ENCODE measurements at places on chromosomes 16 and 17.

GRCh38 chr17:77304051-77304745 lies 163.4 kb downstream of the SEC14L1 start:
- DNase-seq: no peak

GRCh38 chr17:164303-165235 lies 16.9 kb downstream of the DOC2B start:
- DNase-seq: peak; percentile 43

- DNase-seq: no peak
Observed at GRCh38 chr17:58398574-58399266, 18.6 kb downstream of the RNF43 start.

DNA sequence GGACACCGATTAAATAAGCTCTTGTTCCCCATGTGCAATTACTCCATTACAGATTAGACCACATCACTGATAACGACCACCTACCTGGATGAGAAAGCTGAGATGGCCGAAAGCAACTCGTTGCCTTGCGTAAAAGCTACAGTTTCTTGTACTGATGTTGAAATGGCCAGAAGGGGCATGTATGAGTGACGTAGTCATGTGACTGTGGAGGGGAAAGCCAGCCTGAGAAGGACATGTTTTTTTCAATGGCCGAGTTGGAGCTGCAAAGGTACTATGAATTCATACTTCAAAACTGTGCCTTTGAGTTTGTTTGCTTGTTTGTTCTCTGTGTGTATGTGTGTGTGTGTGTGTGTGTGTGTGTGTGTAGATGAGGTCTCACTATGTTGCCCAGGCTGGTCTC lies 17.0 kb upstream of the HYDIN start:
- no peak for DNase-seq

GRCh38 chr17:55090079-55090492 lies 121.5 kb downstream of the STXBP4 start:
- DNase-seq: no peak

- DNase-seq: no peak
Observed at GRCh38 chr16:24906199-24906808, 60.5 kb downstream of the SLC5A11 start.

DNA sequence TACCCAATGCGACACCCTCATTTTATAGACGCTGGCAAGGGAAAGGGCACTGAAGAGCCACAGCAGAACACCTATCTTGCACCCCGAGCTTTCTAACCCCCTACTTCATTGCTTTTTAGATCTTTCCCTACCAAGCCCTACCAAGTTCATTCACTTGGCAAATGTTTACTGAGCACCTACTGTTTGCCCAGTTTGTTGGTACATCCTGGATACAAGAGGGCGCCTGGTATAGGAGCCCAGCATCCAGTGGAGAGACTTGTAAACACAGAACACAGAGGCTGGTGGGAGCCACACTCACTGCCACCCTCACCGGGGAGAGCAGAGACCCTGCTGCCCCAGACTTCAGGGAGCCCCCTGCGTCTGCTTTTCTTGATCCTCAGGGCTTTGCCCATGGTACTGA lies 112.6 kb downstream of the GNAO1 start:
- no peak for DNase-seq

- no peak for DNase-seq
Observed at GRCh38 chr16:72996291-72997062, 51.5 kb downstream of the ZFHX3 start.

GRCh38 chr16:4814542-4815173 lies 12.2 kb upstream of the ROGDI start:
- DNase-seq: no peak

GRCh38 chr16:87228363-87228762 lies 88.8 kb downstream of the C16orf95 start:
- DNase-seq: no peak

GRCh38 chr17:62866471-62866870 lies 58.4 kb upstream of the MARCHF10 start:
- no peak for DNase-seq

GRCh38 chr17:80225230-80225629 lies 5.0 kb downstream of the SLC26A11 start:
- no peak for DNase-seq

DNA sequence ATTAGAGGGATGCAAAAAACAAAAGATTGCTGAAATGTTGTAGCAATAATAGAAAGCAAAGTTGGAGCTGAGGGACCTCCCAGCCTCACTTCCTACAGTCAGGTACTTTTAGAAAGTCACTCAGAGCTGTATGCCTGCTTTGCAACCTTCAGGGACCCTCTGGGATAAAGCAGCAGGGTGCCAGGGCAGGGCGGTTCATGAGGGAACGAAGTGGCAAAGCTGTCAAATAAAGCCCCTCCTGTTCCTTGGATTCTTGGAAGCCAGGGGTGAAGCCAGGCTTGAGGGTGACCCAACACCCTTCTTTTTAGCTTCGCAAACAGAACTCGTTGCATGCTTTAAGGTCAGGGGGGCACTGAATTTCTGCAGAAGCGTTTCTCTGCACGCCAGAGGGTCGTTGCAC lies 767 bp downstream of the ATP2C2 start:
- no peak for DNase-seq

GRCh38 chr17:54013072-54013471 lies 190.3 kb downstream of the KIF2B start:
- no peak for DNase-seq

DNA sequence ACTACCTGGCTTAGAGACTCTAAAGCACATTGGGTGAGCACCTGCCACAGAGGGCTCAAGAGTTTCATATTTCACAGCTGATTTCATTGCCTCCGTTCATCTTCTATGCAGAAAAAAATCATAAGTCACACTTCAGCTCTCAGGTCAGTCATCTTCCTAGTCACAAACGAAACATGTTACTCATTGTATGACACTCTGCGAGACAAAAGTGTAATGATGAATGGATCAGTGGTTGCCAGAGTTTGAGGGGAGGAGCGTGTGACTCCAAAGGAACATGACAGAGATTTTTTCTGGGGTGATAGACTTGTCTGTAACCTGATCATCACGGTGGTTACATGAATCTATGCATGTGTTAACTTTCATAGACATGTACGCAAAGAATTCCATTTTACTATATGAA lies 195.2 kb upstream of the CNTNAP4 start:
- DNase-seq: peak; percentile 39

GRCh38 chr17:82458885-82459424 lies 414 bp downstream of the NARF start:
- DNase-seq: no peak

GRCh38 chr16:20949660-20950059 lies 49.1 kb downstream of the LYRM1 start:
- no peak for DNase-seq

GRCh38 chr16:63682844-63683243 lies 1439.0 kb downstream of the CDH11 start:
- DNase-seq: no peak

DNA sequence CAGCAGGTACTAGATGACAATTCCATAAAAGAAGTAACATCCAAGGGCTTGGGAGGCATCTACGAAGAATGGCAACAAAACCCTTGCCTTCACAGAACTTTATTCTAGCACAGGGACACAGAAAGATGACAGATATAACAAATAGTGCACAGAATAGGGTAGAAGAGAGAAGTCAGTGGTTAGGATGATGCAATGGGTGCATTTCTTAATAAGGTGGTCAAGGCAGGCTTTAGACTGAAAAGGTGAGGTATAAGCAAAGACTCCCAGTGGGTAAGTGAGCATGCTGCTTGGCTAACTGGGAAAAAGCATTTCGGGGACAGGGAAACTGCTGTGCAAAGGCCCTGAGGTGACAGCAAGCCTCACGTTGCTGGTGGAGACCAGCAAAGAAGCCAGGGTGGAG lies 175.9 kb downstream of the XYLT1 start:
- DNase-seq: no peak

DNA sequence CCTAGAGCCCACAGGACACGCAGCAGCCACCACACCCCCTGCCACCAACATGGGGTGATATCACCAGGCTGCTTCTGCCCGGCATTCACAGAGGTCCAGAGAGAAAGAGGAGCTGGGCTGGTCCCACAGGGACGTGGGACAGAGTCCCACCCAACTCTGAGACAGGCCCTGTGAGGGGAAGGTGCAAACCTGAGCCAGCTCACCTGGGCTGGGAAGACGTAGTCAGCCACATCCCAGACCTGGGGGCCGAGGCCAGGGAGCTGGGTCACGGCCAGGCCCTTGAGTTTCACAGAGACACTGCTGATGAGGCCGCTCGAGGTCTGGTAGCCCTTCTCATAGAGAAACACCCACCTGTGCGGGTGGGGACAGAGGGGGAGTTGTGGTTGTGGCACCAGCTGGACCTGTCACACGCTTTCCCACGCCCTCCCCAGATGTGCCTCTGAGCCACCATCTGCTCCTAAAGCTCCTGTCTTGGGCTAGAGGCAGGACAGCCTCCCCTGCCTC lies 11.2 kb downstream of the P2RX1 start:
- no peak for DNase-seq

DNA sequence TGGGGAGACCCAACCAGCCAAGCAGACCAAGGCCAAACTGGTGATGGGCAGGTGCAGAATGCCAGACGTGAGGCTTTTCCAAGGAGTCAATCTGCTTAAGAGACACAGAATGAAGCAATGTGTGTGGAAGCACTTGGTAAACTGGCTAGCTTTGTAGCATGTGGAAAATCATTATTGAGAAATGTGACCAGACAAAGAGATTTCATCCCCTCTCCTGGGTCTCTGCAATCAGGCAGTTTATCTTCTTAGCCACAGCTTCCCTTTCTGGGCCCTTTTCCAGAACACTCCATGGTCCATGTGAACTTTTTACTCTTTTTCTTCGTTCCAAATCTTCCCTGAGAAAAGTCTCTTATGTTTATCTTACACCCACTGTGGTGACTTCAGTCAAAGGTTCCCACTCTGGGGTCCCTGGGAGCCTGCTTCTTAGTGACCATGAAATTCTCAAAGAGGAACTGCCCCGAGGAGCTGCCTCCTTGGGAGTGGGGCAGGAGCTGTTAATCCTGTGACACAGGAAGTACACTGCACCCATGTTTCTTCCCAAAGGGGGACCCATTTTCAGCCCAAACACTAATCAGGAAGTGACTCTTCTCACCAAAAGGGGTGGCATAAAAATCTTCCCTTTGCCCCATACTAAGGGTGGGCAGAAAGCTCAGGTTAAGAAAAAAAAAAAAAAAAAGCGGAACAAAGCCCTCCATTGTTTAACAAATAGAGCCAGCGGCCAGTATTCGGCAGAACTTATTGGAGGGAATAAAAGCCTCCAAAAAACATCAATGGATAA lies 346.2 kb upstream of the ASIC2 start:
- DNase-seq: no peak

DNA sequence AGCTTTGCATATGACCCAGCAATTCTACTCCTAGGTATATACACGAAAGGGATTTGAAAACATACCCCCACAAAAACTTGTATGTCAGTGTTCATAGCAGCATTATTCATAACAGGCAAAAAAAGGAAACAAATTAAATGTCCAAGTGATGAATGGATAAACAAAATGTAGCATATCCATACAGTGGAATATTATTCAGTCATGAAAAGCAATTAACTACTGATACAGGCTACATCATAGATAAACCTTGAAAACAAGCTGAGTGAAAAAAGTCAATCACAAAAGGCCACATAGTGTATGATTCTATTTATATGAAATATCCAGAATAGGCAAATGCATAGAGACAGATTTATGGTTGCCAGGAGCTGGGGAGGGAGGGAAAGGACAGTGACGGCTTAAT lies 676 bp downstream of the EME1 start:
- no peak for DNase-seq

DNA sequence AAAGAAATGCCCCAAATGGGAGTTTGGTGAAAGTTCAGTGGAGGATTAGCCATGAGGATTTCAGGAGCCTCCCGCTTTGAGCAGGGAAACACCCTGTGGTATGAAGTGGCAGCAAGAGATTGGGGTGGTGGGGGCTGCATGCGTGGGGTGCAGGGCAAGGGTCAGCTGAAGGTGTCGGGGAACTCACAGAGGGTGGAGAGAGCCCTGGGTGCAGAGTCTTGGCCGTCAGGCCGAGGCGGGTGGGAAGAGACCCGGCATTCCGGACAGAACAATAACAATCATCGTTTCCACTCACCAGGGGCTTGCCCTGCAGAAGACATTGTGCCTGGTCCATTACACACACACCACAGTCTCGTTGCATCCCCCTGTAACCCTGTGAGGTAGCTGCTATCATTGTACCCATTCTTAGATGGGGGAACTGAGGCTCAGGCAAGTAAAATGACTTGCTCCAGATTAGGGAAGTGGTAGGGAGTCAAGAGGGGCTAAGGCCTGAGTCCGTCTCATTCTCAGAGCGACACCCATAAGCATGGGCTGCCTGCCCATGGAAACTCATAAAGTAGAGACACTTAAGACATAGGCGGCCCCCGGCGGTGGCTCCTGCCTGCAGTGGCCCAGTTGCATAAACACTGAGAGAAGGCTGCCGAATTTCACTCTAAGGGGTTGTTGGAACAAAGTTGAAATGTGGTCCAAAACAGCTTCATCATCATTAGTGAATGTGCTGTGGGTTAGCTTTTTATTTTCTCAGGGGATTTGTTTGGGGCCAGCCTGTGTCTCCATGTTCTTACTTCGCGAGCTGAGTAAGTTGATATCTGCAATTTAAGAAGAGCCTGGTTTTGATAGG lies 93.3 kb downstream of the CMIP start:
- no peak for DNase-seq

GRCh38 chr16:50833929-50834328 lies 92.0 kb downstream of the CYLD start:
- DNase-seq: no peak

DNA sequence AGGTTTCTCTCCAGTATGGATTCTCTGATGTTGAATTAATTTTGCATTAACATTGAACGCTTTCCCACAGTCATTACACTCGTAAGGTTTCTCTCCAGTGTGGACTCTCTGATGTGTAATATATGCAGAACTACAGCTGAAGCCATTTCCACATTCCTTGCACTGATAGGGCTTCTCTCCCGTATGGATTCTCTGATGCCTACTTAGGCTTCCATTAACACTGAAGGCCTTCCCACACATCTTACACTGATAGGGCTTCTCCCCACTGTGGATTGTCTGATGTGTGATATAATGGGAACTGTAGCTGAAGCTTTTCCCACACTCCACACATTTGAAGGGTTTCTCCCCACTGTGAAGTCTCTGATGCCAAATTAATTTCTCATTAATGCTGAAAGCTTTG lies 7.2 kb upstream of the TLE7 start:
- DNase-seq: no peak

- DNase-seq: no peak
Observed at GRCh38 chr17:15364615-15365014, 23.2 kb upstream of the TEKT3 start.

- DNase-seq: no peak
Observed at GRCh38 chr16:83856792-83857191, 42.1 kb upstream of the MLYCD start.

DNA sequence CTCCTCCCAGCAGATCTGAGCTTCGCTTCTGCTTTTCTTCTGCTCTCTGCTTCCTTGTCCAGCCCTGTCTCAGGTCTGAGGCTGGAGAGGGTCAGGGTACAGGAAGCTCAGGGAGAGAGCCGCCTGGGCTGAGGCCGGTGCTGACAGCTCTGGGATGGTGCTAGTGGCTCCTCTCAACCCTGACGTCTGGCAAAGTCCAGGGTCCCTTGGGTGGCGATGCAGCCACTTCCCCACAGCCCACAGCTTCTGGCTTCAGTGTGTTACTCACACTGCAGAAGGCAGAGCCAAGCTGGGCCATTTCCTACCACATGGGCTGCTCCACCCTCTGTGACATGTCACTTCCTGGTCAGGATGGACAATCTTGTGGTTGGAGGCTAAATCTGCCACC lies at the start of gene CD300C:
Gene CD300C (minus strand): TSS at position 273 of the 388 bp plus-strand sequence. CDS start 333 bp downstream, outside the sequence.
- DNase-seq: peak; percentile 23

Data from C1 segment of cervical spinal cord (tissue), 14 donors.